ENCODE measurements at places on chromosomes 5 and 9.

- no peak for DNase-seq
These were observed 132.2 kb downstream of the EBF1 start for GRCh38 chr5:158967541-158967940.

DNA sequence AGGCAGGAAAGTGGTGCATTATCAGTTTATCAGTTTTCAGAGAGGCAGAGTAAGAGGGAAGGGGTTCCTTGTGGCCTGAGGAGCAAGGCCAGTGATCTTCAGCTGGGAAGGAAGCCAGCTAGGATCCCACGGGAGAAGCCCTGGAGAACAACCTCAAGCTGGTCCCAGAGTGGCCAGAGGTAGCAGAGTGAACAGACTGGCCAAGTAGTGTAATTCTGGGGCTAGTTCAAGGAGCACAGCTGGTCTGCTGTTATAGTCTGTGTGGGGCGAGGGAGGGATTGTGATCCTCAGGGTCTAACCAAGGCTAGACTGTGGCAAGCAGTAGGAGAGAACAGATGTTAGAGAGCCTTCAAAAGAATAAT is 164.6 kb downstream of the CARTPT start:
- no peak for DNase-seq

DNA sequence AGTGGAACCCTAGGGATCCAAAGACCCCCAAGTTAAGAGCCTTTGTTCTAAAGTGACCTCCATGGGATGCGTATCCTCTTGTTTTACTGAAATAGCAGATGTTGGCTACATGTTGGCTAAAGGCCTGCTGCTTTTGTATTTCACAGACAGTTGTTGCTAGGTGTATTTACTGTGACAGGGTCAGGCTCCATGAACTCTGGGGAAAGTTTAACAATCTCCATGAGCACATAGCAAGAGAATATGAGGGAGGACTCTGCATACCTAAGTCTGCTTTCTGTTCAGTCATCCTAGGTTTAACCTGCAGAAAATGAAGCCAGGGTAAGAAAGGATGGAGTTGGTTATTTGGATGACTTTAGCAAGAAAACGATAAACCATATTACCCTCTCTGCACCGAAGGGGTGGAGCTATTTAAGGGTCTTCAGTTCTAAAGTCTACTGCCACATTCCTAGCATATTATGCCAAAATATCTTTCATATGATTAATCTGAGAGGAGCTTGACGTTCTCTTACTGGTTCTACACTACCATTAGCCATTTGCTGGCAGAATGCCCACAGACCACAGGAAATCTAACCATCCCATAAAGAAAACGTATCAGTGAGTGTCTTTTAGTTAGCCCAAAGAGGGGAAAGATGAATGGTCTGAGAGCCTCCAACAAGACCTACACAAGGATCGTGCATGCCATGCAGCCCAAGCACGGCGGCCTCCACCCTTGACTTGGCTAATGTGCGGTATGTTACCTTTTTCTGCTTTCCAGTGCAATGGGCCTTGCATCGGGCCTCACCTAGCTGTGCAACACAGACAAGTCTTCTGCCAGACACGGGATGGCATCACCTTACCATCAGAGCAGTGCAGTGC is 127.8 kb downstream of the SAXO1 start:
- no peak for DNase-seq

DNA sequence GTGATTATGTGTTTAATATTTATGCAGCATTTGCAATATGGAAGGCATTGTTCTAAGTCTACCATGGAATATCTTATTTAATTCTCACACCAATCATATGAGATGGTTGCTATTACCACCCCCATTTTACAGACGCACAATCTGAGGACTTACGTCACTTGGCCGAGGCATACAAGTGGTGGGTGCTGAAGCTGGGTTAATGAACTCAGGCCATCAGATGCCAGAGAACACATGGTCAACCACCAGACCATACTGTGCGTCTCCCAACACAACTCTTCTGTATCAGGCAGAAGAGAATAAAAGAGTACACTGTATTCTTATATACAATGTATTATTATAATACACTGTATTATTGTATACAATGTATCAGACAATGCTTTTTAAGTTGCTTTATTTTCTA is 59.5 kb downstream of the ZNF366 start:
- DNase-seq, result no peak

DNA sequence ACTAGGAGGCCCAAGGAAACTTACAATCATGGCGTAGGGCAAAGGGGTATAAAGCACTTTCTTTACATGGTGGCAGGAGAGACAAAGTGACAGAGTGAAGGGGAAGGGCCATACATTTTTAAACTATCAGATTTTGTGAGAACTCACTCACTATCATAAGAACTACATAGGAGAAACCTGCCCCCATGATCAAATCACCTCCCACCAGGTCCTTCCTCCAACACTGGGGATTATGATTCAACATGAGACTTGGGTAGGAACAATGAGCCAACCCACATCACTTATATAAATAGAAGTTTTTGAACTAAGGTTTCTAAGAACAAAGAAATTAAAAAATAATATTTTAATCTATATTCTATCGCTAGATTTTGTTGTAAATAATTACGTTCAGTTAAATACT is 460.3 kb upstream of the TYRP1 start:
- DNase-seq, result no peak

- DNase-seq, result no peak
These were observed 426.8 kb upstream of the CLINT1 start for GRCh38 chr5:158285698-158286097.

GRCh38 chr5:39164016-39164415 is 55.3 kb downstream of the FYB1 start:
- DNase-seq, result no peak

DNA sequence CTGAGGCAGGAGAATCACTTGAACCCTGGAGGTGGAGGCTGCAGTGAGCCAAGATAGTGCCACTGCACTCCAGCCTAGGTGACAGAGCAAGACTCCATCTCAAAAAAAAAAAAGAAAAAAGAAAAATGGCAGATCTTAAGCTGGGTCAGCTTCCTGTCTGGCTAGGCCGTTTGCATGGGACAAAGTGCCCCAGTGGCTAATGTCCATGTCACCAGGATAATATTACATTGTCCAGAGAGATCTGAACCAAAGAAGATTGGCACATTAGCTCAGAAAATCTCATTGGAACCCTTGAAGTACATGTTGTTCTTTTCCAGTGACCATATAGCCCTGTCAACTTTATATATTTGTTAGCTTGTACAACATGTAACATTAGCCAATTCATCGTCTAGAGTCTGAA is 59.2 kb upstream of the DAB2IP start:
- no peak for DNase-seq

- no peak for DNase-seq
These were observed 711.5 kb downstream of the CETN3 start for GRCh38 chr5:89698028-89698427.

GRCh38 chr9:127981559-127982121 is 851 bp upstream of the EEIG1 start:
- no peak for DNase-seq

DNA sequence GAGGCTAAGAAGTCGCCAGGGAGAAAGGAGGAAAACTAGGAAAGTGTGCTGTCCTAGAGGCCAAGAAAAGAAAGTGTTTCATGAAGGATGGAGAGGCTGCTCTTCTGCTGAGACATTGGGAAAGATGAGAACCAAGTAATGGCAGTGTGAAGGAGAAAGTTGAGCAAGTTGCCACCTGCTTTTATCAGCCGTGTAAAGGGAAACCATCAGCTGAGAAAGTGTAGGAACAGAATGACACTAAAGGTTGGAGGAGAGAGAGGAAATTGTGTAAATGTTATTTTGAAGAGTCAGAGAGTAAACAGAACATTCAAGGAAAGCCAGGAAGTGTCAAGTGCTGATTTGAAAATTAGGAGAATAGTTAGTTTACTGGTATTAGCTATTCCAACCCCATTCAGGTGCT is 125.0 kb downstream of the CEMIP2 start:
- DNase-seq, result no peak

DNA sequence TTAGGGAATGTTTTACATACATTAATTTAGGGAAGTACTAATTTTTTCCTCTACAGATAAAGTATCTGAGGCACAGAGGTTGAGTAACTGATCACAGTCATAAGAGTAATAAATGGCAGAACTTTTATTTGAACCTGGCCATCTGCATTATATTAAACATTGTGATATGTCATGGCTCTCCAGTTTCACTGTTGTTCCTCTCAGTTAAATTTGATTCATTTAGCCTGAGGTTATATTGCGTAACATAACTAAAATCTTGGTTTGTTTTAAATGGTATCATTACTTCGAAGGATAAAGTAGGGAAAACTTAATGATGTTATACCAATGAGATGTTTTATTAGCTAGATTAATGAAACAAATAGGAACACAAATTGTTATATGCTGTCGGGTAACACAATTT is 284.4 kb downstream of the KDM4C start:
- DNase-seq, result no peak

- no peak for DNase-seq
These were observed 32.3 kb upstream of the EQTN start for GRCh38 chr9:27329291-27329690.

- no peak for DNase-seq
These were observed 12.5 kb downstream of the ERCC6L2 start for GRCh38 chr9:95887926-95888497.

- DNase-seq, result no peak
These were observed 29.6 kb upstream of the UGCG start for GRCh38 chr9:111866976-111867375.

- no peak for DNase-seq
These were observed 123.6 kb upstream of the CCDC112 start for GRCh38 chr5:115419846-115420585.

DNA sequence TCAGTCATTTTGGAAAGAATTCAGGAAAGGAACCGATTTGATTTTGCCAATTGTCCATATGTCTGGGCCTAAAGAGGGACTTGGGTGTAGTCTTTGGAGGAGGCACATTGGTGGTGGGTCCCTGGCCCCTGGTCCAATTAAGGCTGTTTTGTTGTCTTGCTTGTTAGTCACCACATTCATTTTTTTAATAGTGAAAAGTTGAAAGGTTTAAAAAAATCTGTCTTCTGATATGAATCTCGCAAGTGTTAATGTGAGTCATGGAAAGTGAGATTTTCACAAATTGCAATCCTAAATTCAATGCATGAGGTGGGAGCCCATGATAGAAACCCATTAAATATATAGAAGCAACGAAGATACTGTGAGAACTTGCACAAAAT is 165.9 kb upstream of the OTULINL start:
- no peak for DNase-seq

DNA sequence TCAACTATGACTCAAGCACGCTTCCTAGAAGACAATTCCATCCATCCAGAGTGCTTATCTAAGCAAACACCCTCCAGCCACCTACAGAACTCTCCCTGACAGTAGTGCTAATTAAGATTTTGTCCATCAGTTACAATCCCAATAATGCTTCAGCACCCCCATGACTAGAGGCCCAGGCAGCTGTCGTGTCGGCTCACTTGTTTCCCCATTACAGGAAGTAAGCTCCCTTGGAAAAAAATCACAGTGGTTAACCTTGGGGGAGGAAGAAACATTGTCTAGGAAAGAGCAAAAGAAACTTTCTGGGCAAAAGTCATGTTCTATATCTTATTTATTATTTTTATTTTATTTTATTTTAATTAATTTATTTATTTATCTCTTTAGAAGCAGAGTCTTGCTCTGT is 108.8 kb upstream of the LPAR1 start:
- DNase-seq, result no peak

DNA sequence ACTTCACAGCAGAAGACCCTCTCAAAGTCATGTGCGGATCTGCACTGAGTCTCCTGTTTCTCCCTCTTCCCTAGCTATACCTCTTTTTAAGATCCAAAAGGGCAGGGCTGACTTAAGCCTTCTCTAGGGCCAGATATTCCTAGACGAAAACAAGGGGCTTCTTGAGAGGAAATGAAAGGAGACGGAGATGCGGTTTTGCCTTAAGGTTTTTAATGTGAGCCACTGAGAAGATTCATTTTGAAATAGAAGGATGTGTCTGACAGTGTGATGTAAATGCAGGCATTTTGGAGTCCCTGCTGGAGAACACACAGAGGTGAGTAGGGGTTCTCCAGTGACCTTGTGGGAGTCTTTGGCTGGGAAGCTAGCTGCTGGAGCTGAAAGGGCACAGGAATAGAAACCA is 15.6 kb upstream of the IL12B start:
- no peak for DNase-seq

DNA sequence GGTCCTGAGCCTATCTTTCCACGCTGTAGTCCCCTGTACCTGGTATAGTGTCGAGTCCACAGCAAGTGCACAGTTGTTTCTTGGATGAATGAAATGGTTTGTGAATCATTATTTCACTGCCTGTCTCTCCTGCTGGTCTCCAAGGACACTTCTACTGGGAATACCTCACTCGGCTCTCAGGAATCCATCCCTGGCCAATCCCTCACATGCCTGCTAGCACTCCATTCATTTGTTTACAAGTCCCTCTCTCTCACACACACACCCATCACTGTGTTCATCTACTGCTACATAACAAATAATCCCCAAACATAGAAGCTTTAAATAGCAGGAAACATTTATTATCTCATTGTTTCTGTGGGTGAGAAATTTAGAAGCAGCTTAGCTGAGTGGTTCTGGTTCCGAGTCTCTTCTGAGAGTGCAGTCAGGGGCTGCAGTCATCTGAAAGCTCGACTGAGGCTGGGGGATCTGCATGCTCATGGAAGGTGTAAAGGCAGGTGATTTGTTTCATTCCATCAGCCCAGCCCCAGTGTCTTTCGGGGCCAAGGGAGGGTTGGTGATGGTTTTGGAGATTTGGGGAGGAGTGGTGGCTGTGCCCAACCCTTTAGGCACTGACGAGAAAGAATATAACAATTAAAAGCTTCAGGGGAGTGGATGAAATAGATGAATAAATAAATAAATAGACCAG is 132.7 kb upstream of the IER5L start:
- DNase-seq, result no peak

GRCh38 chr5:125836256-125836655 is 587.0 kb upstream of the GRAMD2B start:
- DNase-seq, result no peak

DNA sequence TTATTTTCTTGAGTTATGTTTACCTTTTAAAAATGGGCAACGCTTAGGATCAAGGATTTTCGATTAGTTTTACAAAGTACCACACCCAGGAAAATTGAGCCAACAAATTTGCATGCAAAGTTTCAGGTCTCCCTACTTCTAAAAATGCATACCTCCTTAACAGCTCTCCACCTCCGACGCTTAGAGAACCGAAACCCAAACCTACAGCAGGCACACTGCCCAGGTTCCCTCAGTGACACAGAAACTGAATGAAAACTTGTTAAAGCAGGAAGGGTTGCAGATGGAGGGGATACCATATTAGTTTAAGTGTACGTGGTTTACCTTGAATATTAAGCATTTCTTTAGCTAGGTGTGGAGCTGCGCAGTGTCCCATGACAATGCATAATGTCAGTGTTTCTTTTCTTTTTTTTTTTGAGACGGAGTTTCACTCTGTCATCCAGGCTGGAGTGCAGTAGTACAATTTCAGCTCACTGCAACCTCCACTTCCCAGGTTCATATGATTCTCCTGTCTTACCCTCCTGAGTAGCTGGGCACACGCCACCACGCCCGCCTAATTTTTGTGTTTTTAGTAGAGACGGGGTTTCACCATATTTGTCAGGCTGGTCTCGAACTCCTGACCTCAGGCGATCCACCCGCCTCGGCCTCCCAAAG is 1.6 kb upstream of the SUB1 start:
- DNase-seq, result no peak

GRCh38 chr5:145463634-145464033 is 371.5 kb downstream of the PRELID2 start:
- no peak for DNase-seq
